ENCODE measurements at places on chromosomes 13 and 19.

DNA sequence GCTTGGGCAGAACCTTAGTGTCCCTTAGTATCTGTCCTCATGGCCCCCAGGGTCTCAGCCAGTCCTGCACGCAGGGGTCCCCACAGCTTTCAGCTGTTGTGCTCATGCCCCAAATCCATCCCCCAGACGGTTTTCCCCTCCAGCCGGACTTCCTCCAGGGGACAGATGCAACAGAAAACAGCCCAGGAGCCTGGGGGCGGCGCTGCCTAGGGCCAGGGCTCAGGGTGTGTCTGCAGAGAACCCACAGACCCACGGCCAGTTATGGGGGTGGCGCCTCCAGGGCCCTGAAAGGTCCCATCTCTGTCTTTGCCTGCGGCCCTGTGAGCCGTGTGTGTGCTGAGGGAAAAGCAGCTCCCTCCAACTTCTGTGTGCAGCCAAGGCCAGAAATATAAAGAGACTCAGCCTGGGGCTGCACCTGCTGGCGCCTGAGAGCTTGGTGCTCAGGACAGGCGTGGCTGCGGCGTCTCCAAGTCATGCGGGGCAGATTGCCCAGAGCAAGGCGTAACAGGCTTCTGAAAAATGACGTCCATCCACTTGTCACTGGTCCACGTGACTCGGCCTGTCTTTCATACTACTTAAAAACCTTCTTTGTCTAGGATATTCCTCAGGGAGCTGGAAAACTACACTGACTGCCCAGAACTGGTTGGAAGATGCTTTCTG lies 22.1 kb upstream of the F7 start:
- peak; percentile 2 for DNase-seq

DNA sequence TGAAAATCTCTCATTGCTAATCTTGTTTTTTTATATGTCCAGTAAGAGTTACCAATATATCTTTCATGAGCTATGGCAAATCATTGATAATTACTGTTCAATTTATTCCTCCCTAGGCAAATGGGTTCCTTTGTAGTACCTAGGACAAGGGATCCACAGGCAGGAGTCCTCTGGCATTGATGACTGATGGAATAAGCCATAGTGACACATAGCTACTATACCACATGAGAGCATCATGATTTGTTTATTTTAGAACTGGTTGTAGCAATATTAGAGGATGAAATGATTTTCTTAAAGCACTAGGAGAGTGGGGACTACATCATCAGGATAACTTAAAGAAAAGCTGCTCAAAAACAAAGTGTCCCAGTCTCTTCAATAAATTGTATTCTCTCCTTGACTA lies 21.7 kb upstream of the MAB21L1 start:
- DNase-seq: no peak

DNA sequence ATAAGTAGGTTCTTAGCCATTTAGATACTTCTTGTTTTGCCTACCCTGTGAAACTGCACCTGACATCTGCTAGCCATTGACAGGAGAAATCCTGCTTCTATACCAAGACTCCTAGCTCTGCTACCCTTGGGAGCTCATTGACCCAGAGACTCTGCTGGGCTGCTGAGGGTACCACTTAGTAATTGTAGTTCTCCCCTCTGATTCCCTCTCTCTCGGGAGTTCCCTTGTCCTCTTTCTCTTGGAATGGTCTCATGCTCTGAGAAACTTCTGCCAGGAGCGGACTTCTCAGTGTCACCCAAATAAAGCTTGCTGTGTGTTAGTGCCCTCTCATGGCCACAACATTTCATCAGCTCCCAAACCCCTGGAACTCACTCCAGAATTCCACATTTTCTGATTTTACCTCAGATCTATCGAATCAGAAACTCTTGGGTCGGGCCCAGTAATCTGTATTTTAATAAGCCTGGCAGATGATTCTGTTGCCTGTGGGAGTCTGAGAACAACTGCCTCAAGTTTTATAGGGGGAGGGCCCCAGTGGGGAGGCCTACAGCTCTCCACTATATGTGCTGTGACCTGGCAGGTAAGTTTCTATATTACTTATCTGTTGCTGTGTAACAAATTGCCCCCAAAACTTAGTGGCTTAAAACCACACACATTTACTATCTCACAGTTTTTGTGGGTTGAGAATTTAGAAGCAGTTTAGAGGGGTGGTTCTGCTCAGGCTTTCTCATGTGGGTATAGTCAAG lies 221.1 kb downstream of the TDRD3 start:
- DNase-seq: no peak

GRCh38 chr19:30367421-30367820 lies 4.8 kb upstream of the ZNF536 start:
- no peak for DNase-seq

DNA sequence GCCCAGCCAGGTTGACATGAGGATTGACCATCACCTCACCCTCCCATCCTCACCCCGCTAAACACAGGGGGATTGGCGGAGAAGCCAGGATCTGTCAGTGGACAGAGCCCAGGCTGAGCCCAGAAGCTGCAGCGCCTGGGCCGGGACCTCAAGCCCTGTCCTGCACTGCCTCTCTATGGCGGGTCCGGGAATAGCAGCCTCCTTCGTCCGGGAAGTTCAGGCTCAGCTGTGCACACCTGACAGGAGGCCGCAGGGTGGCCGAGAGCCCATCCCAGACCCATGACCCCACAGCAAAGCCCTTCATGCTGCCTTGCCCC lies 67.8 kb downstream of the SPACA7 start:
- DNase-seq: no peak

DNA sequence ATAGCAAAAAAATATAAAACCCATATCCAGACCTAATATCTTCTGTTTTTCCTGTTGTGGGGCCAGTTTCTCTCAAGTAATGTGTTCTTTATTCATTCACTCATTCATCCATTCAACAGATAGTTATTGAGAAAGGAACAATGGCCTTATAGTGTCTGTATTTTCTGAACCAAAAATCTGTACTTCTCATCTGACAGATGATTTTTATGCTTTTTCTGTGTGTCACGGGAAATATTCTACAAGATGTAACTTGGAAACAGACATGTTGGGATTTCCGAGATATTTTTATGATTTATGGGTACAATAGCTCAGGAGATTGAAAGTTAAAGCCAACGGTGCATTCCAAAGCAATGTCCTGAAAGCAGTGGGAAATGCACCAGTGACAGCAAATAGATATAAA lies 5.7 kb downstream of the ACOD1 start:
- no peak for DNase-seq

DNA sequence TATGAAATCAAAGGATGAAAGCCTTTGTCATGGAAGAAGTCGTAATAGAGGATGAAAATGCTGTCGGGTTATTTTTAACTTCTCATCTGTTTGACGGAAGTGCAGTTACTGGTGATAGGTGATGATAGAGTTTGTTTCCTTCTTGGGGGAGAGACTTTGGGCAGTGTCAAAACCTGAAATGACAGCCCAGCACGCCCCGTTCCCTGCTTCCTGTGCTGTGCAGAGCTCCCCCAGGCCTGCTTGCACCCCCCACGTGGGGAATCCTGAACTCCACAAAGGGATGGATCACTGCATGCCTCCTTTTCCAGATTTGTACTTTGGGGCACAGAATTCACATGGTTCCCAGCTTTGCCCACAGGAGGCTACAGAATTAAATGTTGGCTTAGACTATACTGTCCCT lies 102.7 kb downstream of the ATP11A start:
- no peak for DNase-seq

GRCh38 chr19:9709305-9709704 lies 34.4 kb upstream of the ZNF562 start:
- DNase-seq: no peak

GRCh38 chr19:47110521-47111005 lies 3.0 kb downstream of the ZC3H4 start:
- DNase-seq: no peak

GRCh38 chr13:48738311-48738710 lies 84.6 kb downstream of the CYSLTR2 start:
- DNase-seq: no peak

DNA sequence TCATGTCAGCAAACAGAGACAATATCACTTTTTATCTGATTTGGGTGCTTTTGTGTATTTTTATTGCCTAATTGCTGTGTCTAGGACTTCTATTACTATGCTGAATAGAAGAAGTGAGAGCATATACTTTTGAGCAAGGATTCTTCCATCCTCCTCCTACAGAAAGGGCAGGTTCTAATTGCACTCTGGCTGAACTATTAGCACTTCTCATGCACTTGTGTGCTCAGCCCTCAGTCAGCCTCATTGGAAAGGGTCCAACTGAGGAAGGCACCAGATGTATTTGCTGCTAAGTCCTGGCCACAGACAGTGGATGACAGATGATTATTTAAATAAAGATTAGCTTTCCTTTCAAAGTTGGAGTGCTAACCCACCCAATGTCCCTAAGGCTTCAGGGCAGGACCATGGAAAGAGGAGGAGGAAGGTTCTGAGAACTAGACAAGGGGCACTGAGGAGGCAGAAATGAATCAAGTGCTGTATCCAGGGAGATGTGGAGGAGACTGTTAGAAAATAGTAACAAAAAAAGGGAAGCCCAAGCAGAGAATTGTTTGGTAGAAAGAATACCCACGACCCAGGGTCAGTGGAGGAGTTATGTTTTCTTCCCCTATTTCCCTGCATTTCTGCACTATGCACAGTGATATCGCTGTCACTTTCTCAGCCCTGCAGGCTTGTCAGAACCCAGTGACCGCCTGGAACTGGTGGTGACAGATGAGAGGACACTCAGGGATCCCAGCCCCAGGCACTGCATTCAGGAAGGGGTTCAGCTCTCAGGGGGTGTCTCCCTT lies 8.0 kb downstream of the LILRB4 start:
- DNase-seq: no peak

DNA sequence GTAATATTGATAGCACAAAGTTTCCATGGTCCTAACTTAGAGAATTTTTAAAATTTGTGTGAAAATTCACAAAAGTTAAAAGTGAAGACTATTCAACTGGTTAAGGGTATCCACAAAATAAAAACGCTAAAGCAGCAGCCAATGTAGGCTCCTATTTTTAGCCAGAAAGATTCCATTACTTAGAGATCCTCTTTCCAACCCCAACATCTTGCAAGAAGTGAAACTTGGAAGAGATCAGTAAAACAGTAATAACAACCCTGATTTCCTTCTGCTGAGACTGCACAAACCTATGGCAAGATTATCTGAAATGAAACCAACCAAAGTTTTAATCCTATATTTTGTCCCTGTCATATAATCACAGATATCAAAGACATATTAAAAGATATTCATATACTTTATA lies 8.5 kb downstream of the TBC1D4 start:
- DNase-seq: no peak

GRCh38 chr19:49165865-49166301 lies 8.3 kb downstream of the TRPM4 start:
- DNase-seq: no peak

GRCh38 chr19:33464733-33465115 lies 56.9 kb downstream of the PEPD start:
- no peak for DNase-seq

- DNase-seq: no peak
Measured at GRCh38 chr13:70223911-70224310, 115.7 kb upstream of the KLHL1 start.

DNA sequence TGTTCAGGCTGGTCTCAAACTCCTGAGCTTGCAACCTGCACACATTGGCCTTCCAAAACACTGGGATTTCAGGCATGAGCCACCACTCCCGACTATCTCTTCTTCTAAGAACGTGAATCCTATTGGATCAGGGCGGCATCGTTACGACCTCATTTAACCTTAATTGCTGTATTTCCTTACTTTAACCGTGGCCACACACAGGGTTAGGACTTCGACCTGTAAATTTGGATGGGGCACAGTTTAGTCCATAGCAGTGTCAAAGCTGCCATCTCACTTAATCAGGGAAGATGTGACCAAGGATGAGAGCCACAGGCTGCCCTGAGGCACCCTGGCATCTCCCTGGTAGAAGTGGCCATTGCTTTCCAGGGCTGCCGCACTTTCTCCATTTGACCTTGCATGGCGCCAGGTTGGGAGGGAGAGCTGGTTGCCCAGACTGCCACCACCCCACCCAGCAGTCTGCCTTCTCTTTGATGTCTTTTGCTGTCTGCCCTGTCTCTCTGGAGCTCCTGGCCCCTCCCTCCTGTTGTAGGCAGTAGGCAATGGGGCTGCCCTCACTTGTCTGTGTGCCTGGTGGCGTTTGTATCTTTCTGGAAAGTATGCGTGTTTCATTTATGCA lies 141.3 kb upstream of the RNF113B start:
- DNase-seq: no peak

- no peak for DNase-seq
Measured at GRCh38 chr13:65623148-65623547, 1607.0 kb downstream of the PCDH9 start.

- DNase-seq: no peak
Measured at GRCh38 chr19:5643060-5643459, 20.2 kb downstream of the SAFB start.

GRCh38 chr13:36030670-36031331 lies 100.4 kb downstream of the DCLK1 start:
- no peak for DNase-seq

- DNase-seq: peak; percentile 40
Measured at GRCh38 chr13:49996951-49997895, at the start of gene TRIM13. Gene TRIM13 (plus strand): TSS chr13:49997042. CDS start chr13:50011941, 14,899 bp downstream.

GRCh38 chr13:94632226-94632980 lies 30.7 kb downstream of the GPR180 start:
- no peak for DNase-seq

GRCh38 chr19:47497050-47497766 lies 13.2 kb upstream of the KPTN start:
- peak; percentile 72 for DNase-seq

GRCh38 chr13:49097374-49097773 lies 121.7 kb downstream of the FNDC3A start:
- DNase-seq: no peak

- DNase-seq: no peak
Measured at GRCh38 chr13:73873940-73874830, 260.0 kb downstream of the KLF12 start.

DNA sequence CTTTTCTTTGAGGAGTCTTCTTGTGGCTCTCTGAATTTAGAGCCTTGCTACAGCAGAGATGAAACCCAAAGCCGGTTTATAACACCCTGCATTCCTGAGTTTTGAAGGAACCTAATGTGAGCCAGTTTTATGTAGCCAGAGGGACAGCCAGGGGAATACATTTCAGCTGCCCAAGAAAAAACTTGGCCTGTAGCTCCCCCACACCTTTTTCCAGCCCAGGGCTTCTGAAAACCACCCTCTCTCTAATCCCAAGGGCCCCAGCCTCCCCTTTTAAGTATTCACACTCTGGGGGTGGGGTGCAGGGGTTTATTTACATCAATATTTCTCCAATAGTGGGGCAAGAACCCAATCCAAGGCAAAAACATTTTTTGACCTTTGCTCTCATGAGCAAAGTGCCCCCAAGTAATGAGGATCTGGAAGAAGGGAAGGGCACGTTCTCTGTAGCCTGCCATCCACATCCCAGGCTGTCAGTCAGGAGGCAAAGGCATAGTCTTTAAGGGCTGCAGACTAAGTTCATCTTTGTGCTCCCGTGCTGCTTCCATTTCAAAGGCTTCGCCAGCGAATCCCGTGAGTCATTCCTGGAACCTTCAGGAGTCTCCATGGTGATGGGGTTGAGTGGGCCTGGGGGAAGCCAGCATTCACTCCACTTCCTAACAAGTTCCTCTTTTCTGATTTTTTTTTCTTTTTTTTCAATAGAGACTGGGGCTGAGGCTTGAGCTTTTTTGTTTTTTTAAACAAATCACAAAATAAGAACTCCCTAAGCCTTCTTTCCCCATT lies 33.2 kb upstream of the MEDAG start:
- DNase-seq: no peak
